ENCODE measurements at places on chromosomes 13 and 19.
A peak's percentile ranks its signal among the peaks of the same experiment; 100 is the strongest.

GRCh38 chr13:28753208-28753892, 34.6 kb upstream of the SLC46A3 start:
- DNase-seq: no peak

GRCh38 chr19:18231775-18232174, 5.5 kb upstream of the PDE4C start:
- DNase-seq: no peak

DNA sequence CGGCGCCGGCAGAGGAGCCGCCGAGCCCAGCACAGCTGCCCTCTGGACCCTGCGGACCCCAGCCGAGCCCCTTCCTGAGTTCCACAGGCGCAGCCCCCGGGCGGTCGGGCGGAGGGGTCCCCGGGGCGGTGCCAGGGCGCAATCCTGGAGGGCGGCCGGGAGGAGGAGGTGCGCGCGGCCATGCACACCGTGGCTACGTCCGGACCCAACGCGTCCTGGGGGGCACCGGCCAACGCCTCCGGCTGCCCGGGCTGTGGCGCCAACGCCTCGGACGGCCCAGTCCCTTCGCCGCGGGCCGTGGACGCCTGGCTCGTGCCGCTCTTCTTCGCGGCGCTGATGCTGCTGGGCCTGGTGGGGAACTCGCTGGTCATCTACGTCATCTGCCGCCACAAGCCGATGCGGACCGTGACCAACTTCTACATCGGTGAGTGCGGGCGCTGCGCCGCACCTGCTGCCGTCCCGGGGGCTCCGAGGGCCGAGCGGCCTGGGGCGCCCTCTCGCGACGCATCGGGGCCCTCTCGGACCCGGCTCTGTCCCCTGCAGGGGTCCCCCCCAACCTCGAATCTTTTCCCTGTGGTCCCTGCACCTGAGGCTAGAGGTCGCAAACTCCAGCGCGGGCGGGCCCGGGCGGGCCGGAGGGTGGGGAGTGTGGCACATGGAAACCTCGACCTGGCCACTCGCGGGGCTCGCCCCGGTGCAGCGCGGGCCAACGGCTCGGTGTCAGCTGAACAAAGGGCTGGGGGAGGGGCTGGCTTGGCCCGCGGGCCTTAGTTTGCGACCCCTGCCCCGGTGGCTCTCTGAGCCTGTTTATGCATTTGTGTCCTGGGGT, at the start of gene KISS1R:
Gene KISS1R (plus strand): TSS at position 11 of the 829 bp plus-strand sequence. CDS start 170 bp downstream, at position 181.
- peak; percentile 51 for DNase-seq

GRCh38 chr19:42252365-42253244, 2.3 kb downstream of the ERF start:
- DNase-seq: no peak

- DNase-seq: no peak
Observed at GRCh38 chr13:47774671-47774994, 226.4 kb downstream of the SUCLA2 start.

Measured in NCI-H2081 (cell line).